ENCODE measurements at places on chromosomes 6 and 20.
A peak's percentile ranks its signal among the peaks of the same experiment; 100 is the strongest.

DNA sequence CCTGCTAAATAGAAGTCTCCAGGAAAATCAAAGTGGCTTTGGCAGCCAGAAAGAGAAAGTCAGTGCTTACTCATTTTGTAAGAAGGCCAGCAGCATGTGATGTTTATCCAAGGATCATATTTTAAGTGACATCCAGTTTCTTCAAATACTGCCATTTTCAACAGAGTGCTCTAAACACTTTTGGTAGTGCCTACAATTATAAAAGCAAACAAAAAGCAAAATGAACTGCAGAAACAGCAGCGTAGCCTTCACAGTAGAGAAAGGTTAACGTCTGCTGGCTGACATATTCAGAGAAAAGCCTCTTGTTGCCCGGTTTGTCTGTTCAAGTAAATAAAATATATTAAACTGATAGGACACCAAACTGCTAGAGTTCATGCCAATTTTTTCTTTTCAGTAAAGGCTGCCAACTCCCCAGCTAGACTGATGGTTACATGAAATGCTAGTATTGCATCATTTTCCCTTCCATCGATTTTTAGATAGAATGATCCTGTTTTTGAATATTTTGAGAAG is 705.7 kb upstream of the SLC35B3 start:
- no peak for DNase-seq

GRCh38 chr6:5398530-5398929 is 137.2 kb downstream of the FARS2 start:
- peak; percentile 40 for DNase-seq

- DNase-seq, result no peak
Measured at GRCh38 chr20:63829945-63830835, 874 bp downstream of the ZBTB46 start.

GRCh38 chr6:105209950-105210706 is 30.3 kb upstream of the POPDC3 start:
- DNase-seq, result no peak

DNA sequence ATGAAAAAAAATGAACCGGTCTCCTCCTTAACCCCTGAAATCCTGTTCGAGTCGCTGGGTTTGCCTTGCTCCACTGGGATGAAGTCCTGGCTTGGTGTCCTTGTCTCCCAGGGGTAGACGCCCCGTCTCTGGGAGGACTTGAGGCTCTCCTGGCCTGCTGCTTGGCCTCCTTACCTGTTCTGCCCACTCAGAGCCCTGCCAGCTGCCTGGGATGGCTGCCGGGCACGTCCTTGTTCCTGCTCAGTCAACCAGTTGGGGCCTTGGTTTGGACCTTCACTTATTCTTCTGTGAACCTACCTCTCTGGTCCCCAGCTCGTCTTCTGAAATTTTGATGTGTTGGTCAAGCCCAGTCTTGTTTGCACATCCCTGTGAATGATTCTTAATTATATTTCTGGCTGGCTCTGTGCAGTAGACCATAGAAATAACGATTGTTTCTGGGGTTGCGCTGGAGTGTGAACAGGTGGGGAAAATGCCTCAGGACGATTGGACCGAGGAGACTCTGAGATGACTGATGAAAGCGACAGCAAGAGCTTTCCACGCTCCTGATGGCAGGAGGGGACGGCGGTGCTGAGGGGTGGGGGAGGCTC is 126.5 kb upstream of the ESR1 start:
- no peak for DNase-seq

DNA sequence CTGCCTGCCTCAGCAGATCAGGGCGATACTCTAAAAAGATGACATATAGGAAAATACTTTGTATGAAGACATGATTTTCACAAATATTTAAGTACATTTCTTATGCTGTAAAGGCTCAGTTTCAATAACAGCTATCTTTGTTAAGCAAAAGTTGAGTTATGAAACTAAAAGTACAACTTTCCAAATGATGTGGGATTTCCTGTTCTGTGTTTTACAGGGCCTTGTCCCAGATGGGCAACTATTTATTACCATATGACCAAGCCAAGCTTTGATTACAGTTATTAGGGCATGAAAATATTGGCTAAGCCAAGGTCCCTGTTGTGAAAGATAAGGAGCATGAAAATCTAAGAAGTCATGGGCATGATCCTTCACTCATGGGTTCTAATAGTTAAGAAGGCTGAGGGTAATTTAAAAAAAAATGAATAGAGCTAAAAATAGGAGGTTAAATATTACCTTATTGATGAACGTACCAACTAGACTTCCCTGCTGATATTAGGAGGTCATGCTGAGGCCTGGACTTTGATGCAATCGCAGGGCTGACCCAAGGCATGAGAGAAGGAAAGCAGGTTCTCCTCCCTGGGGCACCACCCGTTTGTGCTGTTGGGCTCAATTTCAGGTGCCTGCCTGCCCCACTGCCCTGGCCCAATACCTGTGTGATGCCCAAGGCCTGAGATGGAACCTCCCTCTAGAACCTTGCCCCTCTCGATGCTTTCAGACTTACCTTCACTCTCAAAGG is 294.4 kb upstream of the PRDM1 start:
- DNase-seq, result no peak

DNA sequence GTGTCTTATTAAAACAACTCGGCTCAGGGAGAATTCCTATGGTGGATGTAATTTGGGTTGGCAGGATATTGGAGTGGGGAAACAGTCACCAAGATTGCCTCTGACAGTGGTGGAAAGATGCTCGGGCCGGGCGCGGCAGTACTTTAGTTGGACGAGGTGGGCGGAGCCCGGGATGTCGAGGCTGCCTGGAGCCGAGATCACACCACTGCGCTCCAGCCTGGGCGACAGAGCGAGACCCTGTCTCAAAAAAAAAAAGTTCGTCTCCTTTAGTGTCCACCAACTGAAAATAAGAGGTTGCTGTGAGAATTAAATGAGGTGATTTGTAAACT is 621 bp downstream of the NOL7 start:
- DNase-seq, result peak; percentile 39
